ENCODE measurements at places on chromosomes 13 and 19.

- no peak for DNase-seq
Observed at GRCh38 chr13:85666356-85666755, 132.9 kb downstream of the SLITRK6 start.

GRCh38 chr19:35268536-35269437, at the start of gene USF2:
Gene USF2, plus strand, starts transcription at chr19:35268962. Its CDS starts 140 bp downstream, at chr19:35269102.
- DNase-seq = peak; percentile 58

DNA sequence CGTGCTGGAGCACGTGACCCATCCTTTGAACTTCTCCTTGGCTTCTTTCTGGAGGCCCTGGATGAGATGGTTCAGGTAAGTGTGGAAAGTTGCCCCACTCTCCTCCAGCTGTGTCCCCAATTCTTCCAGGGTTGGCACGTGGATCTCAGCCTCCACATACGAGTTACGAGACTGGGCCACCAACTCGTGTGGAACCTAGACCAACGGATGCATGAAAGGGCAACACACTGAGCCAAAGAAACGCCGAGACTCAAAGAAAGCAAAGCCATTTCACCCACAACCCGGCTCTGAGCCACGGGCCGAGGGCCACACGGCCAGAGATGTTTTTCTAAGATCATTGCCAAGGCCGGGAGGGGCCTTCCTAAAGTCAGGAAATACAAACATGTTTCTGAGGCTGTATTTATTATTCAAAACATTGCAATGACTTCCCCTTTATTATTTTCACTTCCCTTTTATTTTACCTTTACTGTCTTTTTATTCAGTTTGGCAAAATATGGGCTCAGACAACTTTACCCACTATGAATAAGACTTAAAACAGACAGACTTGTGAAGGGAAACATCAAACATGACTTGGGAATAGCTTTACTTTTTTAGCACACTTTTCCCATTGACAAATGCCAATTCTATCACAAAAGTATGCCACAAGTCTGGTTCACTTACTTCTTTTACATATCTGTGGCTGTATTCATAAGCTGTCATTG, 94.6 kb downstream of the KL start:
- DNase-seq = no peak

- DNase-seq = no peak
Observed at GRCh38 chr19:31943191-31943661, 402.2 kb upstream of the ZNF507 start.

All from effector CD4-positive, alpha-beta T cell (primary cell).